ENCODE measurements at places on chromosomes 12 and 14.

DNA sequence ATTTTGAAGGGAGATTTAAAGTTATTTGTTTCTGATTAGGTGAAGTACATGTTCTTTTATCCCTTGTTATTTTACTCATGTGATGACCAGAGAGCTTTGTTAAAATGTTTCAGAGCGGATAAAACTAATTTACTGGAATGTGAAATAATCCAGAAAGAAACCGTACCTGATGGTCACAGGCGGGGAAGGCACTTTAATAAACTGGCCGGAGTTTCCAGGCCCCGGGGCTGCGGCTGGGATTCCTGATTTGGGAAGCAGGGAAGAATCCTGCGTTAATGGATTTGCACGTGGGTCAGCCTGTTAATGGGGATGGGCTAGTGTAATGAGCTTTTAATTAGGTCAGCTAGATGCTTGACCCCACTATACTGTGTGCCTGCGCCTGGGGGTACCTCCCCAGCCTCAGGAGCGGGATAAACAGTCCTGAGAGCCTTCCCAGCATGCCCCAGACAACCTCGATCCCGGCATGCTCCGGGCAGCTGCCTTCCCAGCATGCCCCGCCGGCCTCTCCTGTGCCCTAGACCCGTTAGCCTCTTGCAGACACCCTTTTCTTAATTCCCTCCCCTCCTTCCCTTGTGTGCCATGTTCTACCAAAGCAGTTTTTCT is 208.6 kb upstream of the CDKN3 start:
- DNase-seq: no peak

- no peak for DNase-seq
These were observed 124.4 kb upstream of the RTL1 start for GRCh38 chr14:101027966-101028365.

DNA sequence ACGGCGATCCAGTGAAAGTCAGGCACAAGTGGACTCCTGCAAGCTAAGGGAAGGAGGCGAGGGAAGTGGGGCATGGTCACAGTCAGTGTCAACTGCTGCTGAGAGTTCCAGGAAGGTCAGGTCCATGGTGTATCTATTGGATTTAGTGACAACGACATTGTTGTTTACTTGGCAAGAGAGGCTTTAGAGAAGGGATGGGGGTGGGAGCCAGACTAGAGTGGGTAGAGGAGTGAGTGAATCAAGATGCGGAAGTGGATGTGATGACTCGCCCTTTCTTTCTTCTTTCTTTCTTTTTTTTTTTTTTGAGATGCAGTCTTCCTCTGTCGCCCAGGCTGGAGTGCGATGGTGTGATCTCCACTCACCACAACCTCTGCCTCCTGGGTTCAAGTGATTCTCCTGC is 12.5 kb downstream of the P2RX7 start:
- no peak for DNase-seq

- DNase-seq: no peak
These were observed 532.2 kb upstream of the MIS18BP1 start for GRCh38 chr14:45785240-45785639.

DNA sequence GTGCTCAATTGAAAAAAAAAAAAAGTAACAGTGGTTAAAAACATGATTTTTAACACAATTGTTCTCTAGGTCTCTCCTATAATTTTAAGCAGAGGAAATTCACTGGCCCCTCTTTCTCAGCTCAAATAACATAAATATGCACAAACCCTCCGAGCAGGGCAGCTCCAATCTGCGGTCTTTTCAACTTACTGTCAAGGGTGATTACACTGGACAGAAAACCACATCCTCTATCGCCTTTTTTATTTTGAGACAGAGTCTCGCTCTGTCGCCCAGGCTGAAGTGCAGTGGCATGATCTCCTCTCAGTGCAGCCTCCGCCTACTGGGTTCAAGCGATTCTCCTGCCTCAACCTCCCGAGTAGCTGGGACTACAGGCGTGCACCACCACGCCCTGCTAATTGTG is 16.5 kb upstream of the GABARAPL1 start:
- no peak for DNase-seq

GRCh38 chr14:95440951-95441350 is 75.5 kb downstream of the SYNE3 start:
- DNase-seq: no peak

- no peak for DNase-seq
These were observed 103.3 kb downstream of the PELI2 start for GRCh38 chr14:56221382-56222128.

DNA sequence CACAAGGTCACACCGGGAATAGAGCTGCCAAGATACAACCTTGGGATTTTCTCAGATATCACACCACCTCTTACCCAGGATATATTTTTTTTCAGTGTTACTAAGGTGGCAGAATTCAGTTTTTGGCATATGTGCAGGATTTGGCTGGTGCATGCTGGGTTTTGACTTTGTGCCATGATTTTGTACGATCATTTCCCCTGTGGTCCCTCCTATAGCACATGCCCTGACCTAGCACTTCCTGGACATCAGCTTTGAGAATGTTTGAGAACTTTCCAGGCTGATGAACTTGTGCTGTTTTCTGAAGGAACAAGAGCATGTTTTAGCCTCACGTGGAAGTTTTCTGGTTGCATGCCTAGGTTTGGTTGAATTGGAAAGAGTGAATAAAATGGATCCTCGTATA is 11.0 kb upstream of the TBPL2 start:
- DNase-seq: no peak

- DNase-seq: no peak
These were observed 73.6 kb upstream of the DNM1L start for GRCh38 chr12:32605326-32606095.

GRCh38 chr14:85953265-85953664 is 423.3 kb downstream of the FLRT2 start:
- DNase-seq: no peak

- DNase-seq: no peak
These were observed 50.5 kb downstream of the ATF7 start for GRCh38 chr12:53575502-53576249.

DNA sequence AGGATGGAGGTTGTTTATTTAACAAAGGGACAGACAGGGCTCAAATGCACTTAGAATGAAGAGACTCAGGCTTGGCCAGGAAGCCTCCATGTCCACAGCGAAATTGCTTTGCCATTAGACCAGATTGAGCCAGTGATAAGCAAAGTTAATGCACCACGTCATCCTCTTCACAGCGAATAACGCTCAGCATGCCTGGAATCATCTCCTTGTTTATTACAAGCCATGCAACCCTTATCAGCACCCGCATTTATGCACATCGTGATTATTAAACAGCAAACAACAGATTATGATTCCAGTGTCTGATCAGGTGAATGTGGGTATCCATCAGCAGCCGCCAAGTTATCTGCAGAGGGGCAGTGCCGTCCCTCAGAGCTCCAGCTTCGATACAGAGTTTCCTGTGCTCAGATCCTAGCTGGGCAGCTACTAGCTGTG is 175.0 kb upstream of the TMEM132C start:
- DNase-seq: no peak

DNA sequence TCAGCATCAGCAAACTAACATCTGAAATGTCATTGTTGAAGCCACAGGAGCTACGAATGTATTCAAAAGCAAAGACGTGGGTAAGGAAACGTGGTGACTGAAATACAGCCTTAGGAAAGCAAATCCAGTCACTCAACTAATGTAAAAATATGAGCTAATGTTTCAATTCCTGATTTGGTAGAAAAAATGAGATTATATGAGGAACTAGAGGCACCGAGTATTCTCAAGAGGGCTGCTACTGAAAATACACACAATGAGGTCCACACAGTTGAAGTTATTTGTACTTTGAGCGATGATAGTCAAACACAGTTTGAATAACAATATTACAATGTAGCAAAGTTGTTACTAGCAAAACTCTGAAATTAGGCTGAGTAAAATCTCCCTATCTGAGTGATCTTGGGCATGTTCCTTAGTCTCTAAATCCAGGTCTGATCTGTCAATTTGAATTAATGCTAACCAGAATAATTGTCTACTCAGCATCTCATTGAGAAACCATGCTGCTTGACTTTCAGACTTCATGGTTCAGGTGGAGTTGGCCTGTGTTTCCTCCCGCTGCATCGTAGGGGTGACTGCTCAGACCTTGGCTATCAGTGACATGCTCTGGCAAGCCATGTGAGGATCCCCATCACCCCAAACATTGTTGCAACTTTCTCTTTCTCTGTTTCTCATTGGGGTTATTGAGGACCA is 467.1 kb upstream of the SOX5 start:
- no peak for DNase-seq
